Activated T-helper 1 cell treated with Interleukin-2 at 50 U/mL for 16 hours (primary cell): ENCODE measurements at places on chromosomes 4 and X.

DNA sequence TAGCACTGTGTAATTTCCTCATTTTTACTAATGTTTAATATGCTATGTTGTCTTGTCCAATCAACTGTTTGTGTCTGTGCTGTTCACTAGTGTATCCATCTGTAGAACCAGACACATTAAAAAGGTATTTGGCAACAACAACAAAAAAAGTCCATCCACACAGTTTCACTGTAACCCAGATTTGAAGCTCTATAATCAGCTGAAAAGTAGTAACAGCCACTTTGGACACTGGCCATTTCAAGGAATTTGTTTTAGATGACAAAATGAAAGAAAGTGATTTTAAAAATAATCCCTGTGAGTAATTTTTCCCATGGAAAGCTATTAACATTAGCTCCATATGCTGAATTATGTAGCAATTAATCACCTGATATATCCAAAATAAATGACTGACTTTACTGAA is 2.2 kb upstream of the FBXL5 start:
- no peak for DNase-seq

DNA sequence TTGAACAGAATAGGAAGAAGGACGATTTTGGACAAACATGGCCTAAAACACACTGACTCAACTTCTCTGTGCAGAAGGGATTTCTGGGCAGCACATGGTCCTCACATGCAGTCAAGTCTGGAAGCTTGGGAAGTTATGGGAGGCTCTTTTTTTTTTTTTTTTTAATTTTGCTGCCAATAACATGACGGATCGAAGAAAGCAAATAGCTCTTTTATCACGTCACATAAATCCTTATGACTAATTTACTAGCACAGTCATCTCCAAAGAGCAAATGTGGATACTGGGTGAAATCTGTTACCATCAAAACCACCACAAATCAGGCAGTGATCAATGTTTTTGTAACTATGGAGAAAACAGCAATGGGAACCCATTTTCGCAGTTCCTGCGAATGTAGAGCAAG is 193.3 kb upstream of the FAM9B start:
- DNase-seq = no peak

DNA sequence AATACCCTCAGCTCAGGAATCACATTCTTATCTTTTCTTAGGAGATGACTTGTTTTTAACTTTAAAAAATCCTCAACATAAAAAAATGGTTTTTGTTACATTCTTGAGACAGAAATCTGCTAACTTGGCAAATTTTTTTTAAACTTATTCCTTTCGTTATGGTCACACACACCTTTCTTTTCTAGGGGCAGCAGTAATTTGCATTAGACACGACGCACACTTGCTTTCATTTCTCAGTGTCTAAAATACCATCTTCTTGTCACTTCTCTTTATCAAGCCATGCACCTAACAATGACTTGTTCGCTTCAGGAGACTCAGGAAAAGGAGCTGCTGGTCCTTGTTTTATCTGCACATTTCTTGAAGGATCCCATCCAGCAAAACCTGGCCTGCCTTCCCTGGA is 112.6 kb upstream of the TBL1X start:
- no peak for DNase-seq

DNA sequence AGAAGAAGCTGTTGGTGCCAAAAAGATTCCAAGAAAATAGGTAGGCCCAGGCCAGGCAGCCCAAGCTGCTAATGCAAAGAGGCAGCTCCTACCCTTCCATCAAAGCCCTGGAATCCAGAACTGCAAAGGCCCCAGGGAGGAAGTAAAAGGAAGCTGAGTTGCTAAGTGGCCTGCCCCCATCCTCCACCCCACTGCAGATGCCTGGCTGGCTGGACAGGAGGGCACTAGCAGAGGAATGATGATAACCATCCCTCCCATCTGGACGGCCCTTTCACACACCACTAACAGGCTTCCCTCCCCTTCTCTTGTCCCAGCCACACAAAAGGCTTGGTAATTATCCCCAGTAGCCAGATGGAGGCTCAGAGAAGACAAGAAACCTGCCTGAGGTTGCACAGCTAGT is 32.4 kb upstream of the PJA1 start:
- DNase-seq = no peak

DNA sequence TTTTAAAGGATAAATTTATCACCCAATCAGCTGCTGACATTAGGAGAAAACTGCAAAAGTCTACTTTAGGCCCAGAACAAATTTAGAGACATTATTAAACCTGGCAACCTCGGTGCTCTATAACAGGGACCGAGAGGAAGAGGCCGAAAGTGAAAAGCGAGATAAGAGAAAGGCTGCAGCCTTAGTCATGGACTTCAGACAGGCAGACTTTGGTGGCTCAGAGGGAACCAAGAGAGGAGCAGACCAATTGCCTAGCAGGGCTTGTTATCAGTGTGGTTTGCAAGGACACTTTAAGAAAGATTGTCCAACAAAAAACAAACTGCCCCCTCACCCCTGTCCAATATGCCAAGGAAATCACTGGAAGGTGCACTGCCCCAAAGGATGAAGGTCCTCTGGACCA is 12.8 kb upstream of the UGT2B10 start:
- DNase-seq = no peak

DNA sequence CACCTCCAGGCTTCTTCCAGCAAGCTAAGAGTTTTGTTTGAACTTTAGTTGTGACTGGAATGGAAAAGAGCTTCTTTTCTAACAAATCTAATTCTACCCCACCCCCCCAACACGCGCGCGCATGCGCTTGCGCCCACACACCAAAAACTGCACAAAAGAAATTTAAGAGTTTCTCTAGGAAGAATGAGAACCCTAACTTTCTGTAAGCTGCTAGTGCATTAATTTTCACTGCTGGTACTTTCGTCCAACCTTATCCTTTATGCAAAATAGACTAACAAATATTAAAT is 9.0 kb upstream of the INTU start:
- DNase-seq = no peak

GRCh38 chr4:77960367-77960766 is 96.8 kb upstream of the FRAS1 start:
- DNase-seq = no peak

DNA sequence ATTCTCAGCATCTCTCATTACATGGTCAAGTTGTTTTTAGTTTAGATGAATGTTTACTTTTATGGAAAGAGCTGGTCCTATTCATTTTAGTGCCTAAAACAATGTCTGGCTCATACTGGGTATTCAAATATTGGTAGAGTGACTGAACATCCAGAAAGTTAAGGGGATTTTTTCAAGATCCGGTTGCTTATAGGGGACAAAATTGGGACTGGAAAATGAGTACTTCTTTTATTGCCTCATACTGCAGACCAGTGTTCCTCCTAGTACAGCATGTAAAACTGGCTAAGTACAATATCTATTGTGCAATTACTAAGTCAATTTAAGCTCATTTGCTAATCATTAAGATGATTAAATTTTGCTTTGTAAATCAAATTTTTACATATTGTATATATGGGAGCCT is 13.9 kb downstream of the RP2 start:
- DNase-seq = no peak

DNA sequence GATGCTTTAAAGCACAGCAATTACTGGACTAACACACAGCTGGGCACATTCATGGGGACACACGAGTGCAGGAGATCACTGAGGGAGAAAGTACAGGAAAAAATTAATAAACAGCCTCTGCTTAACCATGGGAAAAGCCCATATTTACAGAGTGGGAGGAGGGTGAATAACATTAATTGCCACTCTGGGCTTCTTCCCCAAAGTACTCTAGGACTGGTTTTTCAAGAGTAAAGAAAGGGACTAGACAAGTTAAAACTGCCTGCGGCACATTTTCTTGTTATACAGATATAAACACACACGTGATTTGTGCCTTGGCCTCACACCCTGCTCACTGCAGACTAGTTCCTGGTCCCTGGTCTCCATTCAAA is 179.7 kb upstream of the TET2 start:
- no peak for DNase-seq

- no peak for DNase-seq
Observed at GRCh38 chrX:24117258-24117657, 32.3 kb upstream of the ZFX start.

GRCh38 chr4:116724249-116724648 is 361.1 kb downstream of the TRAM1L1 start:
- DNase-seq = no peak
